ENCODE measurements at places on chromosomes 7 and 10.

- DNase-seq, result peak; percentile 65
Observed at GRCh38 chr10:29435809-29436501, 147.1 kb downstream of the LYZL1 start.

DNA sequence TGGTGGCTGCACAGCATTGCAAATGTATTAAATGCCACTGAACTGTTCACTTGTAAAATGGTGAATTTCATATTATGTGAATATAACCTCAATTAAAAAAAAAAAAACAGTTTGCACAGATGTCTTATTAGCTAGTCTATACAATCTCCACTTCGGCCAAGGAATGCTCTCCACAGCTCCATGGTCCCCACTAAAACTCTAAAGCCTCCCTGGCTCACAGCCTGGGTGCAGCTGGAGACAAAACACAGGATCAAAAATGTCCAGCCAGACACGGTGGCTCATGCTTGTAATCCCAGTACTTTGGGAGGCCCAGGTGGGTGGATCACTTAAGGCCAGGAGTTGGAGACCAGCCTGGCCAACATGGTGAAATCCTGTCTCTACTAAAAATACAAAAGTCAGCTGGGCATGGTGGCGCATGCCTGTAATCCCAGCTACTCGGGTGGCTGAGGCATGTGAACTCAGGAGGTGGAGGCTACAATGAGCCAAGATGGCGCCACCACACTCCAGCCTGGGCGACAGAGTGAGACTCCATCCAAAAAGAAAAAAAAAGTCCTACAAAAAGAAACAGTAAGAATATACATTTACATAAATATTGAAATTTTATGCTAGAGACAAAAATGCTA, 66.0 kb downstream of the SRPK2 start:
- DNase-seq, result no peak

GRCh38 chr10:90769946-90770841, 87.6 kb downstream of the HTR7 start:
- DNase-seq, result no peak

DNA sequence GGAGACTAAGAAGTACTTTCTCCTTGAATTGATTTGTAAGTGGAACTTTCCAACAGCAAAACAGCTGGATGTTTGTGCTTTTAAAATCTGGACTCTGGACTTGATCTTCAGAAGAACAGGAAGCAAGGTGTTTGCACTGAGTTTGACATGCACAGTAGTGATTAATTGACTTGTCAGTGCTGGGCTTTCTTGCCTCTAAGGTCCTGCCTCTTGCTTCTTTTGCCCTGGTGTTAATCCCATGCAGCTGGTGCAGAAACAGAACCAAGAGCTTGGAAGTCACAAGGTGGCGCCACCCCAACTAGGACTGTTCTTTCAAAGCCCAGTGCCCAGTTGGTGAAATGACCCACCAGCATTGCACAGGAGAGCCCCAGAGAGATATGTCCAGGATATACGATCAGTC, 66.8 kb upstream of the SEPHS1 start:
- DNase-seq, result peak; percentile 20

- no peak for DNase-seq
Observed at GRCh38 chr10:2686691-2687090, 380.7 kb upstream of the PFKP start.

DNA sequence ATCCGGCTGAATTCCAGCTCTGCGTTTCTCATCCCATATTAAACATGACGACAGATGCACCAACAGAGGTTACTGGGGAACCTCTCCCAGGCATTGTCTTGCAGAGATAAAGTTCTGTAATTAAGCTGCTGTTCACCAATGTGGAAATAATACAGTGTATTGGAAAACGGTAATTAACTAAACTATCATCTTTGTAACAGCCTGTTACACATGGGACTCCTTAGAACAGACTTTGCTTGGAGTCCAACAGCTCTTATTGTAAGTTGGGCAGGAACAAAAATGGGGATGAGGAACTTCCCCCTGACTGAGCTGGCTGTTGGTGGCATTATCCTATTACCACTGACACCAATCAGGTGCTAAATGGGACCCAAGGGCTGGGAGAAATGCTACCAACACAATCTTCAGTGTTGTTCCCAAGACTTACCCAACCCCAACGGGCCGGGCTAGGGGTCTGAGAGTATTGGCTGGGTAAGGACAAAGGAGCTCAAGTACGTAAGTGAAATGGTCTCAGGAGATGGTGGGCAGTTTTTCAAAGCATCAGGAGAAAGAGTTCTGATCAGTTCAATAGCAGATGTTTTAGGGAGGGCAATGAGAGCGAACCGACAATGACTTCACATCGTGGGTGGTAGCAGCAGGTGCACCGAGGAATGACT, 759.4 kb downstream of the GRID1 start:
- no peak for DNase-seq

GRCh38 chr10:61302124-61302523, 151.1 kb downstream of the TMEM26 start:
- DNase-seq, result no peak

DNA sequence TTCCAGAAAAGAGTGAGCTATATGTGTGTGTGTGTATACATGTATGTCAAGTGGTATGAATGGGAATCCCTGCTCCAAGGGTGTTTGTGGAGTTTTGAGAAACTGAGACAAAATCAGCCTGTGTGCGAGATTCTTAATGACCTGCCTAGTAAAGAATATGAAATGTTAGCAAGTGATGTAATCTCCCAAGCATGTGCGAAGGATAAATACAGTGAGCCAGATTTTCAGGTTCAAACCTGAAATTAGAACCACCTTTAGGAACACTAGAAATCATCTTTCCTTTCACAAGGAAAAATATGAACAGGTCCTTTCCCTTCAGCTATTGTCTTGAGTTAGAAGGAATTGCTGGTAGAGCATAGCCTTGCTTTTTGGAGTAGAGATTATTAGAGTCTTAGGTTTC, 457.6 kb downstream of the LRMDA start:
- DNase-seq, result no peak

DNA sequence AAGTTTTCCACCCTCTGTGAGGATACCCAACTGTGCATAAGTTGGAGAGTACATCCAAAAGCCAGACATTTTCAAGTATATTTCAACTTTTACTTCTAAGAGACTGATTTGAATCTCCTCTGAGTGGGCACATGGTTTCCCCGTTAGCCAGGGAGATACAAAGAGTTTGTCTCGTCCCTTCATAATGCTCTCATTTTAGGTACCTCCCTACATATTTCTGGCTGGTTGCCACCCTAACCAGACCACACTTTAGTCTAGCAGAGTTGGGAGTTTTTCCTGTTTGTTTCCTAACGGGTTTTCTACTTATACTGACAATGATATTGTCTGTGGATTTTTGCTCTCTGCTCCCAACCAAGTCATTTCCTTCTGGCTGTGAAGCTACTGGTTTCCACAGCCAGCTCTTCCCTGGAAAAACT, 180.3 kb downstream of the CCDC71L start:
- DNase-seq, result peak; percentile 35

- DNase-seq, result no peak
Observed at GRCh38 chr7:139748941-139749340, 28.9 kb downstream of the HIPK2 start.

GRCh38 chr10:77564731-77565589, 72.6 kb downstream of the KCNMA1 start:
- DNase-seq, result peak; percentile 92

DNA sequence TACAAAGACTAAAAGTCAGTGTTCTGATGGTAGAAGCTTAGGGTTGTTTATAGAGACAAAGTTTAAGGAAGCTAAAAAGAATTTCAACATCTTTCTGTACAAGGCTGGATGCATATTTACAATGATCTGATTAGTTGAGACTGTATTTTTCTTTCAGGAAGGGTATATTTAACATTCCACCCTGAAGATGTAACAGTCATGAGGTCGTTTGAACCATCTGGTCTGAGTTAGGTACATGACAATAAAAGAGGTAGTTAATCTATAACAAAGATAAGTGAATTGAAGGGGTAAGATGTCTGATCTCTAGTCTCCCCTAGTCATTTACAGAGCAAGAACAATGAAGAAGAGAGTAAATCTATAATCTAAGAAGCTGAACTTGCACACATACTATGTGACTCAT, 821.2 kb downstream of the CNTNAP2 start:
- DNase-seq, result no peak

- peak; percentile 10 for DNase-seq
Observed at GRCh38 chr7:115911465-115911864, 119.1 kb downstream of the TFEC start.

GRCh38 chr10:133361773-133362441, 4.1 kb upstream of the FUOM start:
- DNase-seq, result no peak

- DNase-seq, result peak; percentile 15
Observed at GRCh38 chr10:43255634-43256431, 11.0 kb downstream of the RASGEF1A start.

DNA sequence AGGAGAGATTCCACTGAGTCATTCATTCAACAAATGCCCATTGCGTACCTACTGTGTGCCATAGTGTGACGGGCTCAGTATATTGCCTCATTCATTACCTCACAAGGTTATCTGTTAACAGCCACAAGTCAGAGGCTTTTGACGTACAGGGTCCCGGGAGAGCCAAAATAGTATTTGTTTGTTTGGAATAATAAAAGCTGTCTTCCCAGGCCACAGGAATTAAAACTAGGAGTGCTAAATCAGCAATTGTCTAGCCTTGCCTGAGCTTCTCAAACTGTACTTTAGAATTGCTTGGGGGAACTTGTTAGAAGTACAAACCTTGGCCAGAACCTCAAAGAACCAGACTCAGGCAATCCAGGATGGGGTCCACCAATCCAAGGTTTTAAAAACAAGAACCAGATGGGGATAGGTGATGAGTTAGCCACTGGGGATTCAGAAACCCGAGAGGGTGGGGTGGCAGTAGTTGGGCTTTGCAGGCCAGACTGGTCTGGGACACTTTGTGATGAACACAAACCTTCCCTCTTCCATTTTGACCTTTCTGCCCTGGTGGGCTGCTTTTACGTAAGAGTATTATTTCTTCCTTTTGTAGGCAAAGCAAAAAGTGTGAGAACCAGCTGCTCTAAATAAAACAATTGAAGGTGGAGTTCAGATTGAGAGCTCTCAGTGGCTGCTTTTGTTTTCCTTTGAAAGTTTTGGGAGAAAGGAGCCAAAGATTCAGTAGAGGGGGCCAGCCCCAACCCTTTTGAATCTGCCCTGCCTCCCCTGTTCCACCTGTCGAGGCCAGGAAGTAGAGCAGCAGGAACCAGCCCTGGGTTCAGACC, 113.0 kb upstream of the ANLN start:
- DNase-seq, result no peak

- no peak for DNase-seq
Observed at GRCh38 chr7:922334-923107, 32.0 kb downstream of the ADAP1 start.

- peak; percentile 100 for DNase-seq
Observed at GRCh38 chr10:93458821-93459257, 23.3 kb downstream of the MYOF start.

- peak; percentile 64 for DNase-seq
Observed at GRCh38 chr7:13336227-13336626, 648.8 kb downstream of the ARL4A start.

GRCh38 chr7:29365423-29365822, 170.8 kb downstream of the CHN2 start:
- DNase-seq, result no peak

GRCh38 chr10:92810934-92811532, 37.3 kb upstream of the EXOC6 start:
- DNase-seq, result no peak

DNA sequence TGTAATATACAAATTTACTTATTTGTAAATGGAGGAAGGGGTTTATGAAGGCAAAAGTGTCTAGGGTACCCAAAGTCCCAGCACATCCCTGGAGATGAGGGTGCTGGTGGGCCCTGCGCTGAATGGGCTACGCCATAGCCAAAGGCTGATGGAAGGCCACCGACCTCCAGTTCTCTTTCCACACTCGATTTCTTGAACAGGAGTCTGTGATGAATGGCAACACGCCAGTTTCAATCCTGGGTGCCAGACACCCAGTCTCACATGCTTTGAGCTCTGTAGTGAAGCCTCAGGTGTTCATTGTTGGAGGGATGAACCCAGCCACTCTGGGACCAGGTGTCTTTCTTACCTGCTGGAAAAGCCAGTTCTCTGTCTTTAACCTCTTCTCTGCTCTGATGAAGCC, 752 bp downstream of the LRMDA start:
- DNase-seq, result no peak

DNA sequence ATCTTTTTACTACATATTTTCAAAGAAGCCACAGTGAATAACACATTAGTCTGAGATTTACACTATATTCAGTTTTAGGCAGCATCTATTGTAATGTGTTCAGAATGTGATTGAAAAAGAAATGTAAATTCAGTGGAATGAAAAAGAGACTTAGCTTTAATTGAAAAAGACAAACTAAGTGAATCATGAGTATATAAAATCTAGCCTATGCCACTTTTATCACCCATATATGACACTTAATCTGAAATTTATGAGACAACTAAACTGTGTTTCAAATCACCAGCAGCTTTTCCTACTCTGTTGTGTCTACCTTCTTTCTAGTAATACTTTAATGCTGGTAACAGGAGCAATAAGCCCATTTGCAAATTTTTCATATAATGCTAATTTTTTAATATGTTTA, 4.7 kb downstream of the SKAP2 start:
- no peak for DNase-seq

DNA sequence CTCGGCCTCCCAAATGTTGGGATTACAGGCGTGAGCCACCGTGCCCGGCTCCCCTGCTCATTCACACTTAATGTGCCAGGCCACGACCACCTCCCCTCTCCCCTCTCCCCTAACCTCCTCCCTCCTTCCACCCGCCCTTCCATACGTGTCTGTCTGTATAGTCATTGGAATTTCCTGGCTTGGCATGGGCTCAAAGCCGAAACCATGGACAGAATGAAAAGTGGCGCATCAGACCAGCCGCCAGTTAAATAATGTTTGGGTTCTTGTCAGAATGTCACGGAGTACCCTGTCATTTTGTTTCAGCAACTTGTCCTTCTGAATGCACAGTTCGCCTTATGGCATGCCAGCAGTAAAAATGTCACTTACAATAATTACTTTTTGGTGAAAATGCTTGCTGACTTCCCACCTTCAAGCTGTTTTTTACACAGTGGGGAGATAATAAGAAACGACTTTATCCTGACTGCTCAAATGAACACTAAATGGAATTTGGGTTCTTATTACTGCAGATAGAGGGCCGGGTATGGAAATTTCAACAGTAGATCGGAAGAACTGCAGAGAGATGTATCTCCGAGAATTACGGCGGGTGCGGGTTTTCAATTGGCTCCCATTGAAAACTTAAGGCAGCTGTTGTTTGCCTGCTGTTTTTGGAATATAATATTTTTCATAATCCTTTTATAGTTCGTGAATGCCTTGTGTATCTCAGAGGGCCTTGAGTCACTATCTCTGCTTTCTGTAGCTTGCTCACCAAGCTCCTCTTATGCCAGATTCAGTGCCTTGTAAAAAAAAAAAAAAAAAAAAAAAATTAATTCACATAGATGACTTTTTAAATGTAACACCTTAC, 65.5 kb upstream of the SH2B2 start:
- peak; percentile 17 for DNase-seq

GRCh38 chr10:12243864-12244620, 48.1 kb downstream of the CDC123 start:
- DNase-seq, result no peak

Measured in M059J (cell line).